Right renal pelvis (tissue), 4 donors: ENCODE measurements at places on chromosomes 2 and 18.

DNA sequence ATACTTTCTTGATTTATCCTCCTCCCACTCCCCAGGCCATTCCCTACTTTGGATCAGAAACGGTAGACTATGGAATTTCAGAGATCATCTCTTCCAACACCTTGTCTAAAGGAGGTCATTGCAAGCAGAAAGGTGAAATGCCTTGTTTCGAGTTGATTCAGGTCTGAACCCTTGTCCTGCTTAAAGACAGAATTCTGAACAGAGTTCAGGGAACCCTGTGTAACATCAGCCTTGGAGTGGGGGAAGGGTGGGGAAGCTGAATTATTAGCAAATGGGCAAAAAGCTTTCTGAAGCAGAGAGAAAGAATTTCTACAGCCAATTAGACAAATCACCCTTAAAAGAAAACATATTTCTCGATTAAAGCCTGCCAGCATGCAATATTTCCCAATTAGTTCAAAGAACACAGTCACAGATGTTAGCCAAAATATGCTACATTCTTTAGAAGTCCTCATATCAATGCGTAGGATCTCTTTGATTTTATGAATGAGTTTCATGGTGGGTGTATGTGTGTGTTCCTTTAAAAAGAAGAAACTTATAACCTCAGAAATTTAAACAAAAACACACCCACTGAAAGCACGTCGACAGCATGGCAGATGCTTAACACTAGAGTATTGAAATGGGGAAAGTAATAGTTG is 353.1 kb downstream of the RND3 start:
- DNase-seq, result no peak

DNA sequence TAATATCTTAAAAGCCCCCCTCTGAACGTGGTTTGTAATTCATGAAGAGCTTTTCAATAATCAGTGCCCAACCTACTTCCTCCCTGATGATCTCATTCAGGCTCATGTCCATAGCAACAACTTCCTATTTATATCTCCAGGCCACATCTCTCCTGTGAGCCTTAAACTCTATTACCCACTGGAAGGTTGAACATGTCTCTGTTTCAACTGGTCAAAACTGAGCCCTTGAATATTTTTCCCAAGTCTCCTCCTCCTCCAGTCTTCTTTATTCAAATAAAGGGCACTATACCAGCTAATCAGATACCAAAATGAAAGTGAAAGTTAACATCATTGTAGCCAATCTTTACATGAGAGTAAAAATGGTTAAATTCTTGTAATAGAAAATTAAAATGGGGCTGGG is 63.7 kb upstream of the ITGA4 start:
- DNase-seq, result no peak

GRCh38 chr2:102301867-102302362 is 9.4 kb upstream of the IL1RL1 start:
- no peak for DNase-seq

DNA sequence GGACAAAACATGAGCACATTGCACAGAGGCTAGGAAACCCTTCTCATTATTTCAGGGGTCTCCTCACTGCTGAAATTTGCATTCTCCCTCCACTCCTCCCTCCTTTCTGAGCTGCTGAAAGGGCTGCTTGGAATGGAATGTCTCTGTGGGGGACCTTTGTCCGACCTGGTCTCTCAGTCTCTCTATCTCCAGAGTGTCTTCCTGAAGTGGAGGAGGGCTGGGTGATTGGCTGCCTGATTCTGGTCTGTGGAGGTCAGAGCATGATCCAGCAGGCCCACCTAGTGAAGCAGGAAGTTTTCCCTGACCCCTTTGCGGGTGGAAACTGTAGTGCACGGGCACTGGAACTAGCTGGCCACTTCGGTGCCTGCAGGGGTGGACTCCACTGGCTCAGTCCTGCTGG is 560.5 kb upstream of the HS6ST1 start:
- no peak for DNase-seq

DNA sequence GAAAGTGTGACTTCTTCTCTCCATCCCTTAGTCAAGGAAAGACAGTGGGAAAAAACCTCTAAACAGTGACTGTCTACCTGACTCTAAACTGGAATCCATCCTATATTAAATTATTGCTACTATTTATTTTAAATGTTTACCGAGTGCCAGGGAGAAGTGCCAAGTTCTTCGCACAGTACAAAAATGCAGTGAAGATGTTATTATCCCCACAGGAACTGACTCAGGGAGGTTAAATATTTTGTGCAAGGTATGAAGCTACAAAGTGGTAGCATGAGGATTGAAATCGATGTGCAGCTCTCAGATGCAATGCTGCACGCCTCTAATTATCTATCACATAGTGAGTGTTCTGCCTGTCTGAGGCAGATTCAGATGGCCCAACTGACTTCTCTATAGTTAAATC is 91.1 kb downstream of the MEP1B start:
- no peak for DNase-seq

DNA sequence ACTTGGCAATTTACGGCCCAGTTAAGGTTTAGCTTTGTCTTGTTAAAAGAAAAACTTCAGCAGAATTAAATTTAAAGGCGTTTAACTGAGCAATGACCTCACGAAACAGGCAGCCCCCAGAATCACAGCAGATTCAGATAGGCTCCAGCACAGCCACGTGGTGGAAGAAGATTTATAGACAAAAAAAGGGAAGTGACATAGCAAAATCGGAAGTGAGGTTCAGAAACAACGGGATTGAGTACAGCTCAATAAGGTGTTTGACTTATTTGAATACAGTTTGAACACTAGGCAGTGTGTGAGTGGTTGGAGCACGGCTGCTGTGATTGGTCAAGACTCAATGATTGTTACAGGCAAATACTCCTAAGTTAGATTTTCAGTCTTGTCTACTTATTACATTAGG is 79.8 kb downstream of the MOGAT1 start:
- DNase-seq, result no peak

DNA sequence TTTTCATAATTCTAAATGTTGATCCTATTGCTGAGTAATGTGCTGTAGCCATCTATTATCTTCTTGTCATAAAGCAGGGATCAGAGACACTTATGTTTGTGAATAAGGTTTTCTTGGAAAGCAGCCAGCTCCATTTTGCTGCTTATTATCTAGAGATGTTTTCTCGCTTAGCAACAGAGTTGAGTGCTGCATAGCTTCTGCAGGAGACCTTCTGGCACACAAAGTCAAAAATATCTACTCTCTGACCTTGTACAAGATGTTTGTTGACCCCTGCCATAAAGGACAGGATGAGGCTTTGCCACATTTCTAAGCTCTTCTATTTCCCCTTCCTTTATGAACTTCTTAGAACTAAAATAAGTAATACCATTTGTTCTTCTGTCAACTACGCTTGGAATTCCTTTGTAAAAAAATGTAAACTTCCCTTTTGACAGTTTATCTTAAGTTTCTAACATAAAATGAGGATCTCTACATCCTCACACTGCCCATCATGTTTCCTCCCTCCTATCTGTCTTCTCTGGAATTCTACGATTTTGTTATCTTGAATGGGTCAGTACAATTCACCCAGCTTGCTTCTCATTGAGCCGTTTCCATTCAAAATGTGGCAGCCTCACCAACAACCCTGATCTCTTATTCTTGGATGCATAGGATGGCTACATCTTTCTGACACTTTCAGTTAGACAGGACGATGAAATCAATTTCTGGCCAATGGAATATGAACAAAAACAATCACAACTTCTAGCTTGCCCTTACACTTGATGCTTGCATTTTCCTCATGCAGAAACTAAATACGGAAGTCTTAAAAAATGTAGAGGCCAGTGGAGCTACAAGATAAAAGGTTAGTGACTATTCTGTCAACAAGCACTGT is 1377.0 kb downstream of the SUCLG1 start:
- peak; percentile 26 for DNase-seq

GRCh38 chr18:76461148-76461547 is 33.9 kb downstream of the ZNF516 start:
- no peak for DNase-seq

GRCh38 chr2:133780099-133780996 is 212.1 kb upstream of the NCKAP5 start:
- DNase-seq, result peak; percentile 74

- no peak for DNase-seq
Observed at GRCh38 chr2:55856936-55857335, 66.6 kb downstream of the EFEMP1 start.

DNA sequence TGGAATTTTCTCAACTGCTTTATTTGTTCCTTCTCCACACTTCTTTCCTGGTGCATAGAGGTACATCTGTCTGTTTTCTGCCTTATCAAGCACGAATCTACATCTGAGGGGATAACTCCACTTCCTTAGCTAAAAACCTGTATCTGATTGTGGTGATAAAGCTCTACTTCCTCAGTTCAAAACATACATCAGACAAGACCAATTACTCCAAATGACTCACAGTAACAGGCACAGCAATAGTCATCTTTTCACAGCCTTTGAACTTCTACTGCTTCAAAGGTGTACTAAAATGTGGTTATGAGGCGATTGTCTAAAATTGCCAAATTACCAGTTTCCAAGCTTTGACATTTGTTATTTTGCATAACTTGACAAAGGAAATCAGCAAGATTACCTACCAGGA is 803.6 kb upstream of the ZEB2 start:
- DNase-seq, result no peak

DNA sequence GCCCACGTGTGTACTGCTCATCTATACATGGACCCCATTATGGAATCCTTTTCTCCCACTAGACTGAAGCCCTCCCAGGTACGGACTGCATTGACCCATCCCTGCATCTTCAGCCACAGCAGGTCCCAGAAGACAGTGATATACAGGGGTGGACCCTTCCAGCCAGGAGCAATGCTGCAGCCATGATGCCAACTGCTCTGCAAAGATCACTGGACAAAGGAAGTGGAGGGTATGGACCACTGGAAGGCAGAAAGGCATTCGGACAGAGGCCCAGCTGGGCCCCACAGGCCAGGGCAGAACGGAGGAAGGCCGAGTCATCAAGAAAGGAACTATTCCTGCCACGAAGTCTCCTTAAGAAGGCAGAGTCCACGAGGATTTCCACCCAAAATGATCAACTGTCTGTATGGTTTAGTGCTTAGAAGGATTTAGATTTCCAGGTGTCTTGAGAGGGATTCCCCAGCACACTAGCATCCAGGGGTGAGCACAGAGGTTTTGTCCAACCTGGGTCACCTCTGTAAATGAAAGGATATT is 93.4 kb downstream of the TWIST2 start:
- no peak for DNase-seq

- no peak for DNase-seq
Observed at GRCh38 chr2:118056165-118056534, 32.1 kb upstream of the INSIG2 start.

GRCh38 chr2:208584378-208584985 is 177.9 kb downstream of the PTH2R start:
- no peak for DNase-seq

DNA sequence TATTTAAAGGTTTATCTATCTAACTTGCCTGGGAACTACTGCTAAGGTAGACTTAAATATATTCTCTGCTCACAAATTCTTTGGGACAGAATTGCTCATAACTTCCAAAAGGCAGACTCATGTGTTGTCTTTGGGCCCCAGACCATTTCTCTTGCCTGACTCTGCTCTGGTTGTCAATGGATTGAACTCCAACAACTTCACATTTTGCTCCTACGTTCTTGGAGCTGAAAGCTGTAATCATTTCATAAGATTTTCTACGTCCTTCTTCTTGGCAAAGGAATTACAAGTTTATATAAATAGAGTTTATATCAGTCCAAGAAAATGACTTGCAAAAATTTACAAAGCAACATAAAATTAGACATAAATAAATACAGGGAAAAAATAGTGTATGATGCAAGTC is 32.9 kb upstream of the PPM1B start:
- DNase-seq, result no peak

GRCh38 chr18:6561420-6561861 is 146.7 kb upstream of the L3MBTL4 start:
- peak; percentile 32 for DNase-seq

DNA sequence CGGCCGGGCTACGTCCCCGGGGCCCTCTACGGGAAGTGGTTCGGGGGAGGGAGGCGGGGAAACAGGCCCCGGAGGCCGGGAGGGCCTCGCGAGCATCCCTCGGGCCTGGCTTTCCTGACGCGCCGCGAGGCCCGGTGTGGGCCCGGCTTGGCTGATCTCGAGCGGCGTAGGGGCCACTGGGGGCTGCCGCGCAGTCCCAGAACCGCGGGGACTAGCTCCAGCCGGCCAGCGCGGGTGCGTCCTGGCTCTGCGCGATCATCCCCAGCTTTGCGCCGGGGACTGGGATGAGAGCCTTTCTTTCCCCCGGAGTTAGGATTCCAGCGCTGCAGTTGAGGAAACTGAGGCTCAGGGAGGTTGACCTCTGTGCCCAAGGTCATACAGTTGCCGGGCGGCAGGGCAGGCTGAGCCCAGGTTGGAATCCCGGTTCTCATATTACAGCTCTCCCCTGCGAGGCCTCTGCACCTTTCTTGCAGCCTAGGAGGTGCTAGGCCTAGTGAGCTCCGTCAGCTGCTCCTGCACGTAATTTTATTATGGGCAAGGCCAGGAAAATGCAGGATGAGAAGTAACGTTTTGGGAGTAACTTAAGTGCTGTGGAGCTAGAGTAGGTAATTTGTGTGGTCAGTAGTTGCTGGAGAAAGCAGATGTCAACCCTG is 501 bp downstream of the LPIN1 start:
- no peak for DNase-seq

- no peak for DNase-seq
Observed at GRCh38 chr18:61921621-61922235, 28.9 kb upstream of the RNF152 start.

DNA sequence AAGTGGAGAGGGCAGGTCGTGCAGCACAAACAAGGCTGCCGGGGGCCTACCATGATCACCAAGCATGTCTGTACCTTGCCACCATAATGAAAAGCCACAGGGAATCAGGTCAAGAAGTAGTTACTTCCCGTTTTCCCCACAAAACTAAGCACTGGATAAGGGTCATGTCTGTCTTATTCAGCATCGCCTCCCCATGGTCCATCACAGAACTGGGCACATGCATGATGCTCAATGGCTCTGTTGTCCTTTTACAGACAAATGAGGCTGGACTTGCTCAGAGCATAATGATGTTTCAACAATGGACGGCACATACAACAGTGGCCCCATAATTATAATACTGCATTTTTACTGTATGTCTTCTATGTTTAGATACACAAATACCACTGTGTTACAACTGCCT is 27.5 kb downstream of the REEP1 start:
- no peak for DNase-seq

DNA sequence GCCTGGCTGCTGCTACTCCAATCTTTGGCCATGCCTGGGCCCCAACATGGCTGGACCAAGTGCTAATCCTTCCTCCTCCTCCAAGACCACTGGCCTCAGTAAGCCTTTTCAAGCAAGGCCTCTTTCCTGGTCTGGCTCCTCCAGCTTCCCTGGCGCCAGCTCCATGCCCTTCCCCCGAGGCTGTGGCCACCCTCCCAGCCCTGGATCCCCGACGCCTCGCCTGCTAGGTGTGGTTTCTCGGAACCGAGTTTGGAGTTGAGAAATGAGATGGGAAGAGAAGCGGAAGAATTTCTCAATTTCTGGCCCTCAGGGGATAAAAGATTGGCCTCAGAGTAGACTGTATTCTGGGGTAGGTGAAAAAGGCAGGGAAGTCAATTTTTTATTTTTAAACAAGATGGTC is 46.4 kb downstream of the ADCY3 start:
- no peak for DNase-seq
